ENCODE measurements at places on chromosomes 11 and 22. TPM values are rescaled to one million over a fixed set of nuclear protein-coding genes. Genes with fewer than 3 reads are reported as not detected.

The SPI1 gene
- 91.8 TPM for polyA plus RNA-seq

GRCh38 chr11:9874466-9874865 is 210.6 kb downstream of the SWAP70 start:
- H3K27me3 ChIP-seq = no peaks in the 10 kb centered on the region
- H3K27ac ChIP-seq = no peak overlapping the region
- no peaks in the 10 kb centered on the region for H3K36me3 ChIP-seq
- H3K4me3 ChIP-seq = no peak overlapping the region
- no peak for DNase-seq

DNA sequence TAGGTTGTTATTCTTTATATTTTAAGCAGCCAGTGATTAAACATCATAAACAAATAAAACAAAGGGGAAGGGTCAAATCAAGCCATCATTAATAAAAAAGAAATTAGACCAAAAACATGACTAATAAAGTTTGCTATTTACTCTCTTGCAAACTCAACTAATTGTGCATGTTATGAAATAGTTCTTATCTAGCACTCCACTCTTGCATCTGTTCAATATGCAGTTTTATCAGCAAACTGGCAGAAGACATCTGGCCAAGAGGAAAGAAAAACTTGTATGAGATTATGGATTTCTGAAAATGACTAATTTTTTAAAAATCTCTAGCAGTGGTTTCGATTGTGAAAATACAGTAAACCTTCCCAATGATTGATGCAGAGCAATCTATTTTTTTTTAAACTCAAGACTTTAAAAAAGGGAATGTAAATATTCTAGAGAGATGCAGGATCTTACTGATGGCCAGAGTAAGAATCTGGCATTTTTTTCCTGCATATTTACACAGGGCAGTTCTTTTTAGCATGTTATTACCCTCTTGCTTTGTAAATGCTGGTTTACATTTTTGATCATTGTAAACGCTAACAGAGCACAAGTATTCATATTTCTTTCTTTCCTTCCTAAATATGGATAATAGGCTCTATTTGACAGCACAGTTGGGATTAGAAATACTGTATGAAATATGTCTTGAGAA is 83.3 kb downstream of the GRIA4 start:
- no peaks in the 10 kb centered on the region for H3K36me3 ChIP-seq
- H3K27me3 ChIP-seq = no peaks in the 10 kb centered on the region
- H3K4me3 ChIP-seq = no peak overlapping the region
- H3K4me1 ChIP-seq = no peaks in the 10 kb centered on the region
- no peak for DNase-seq

DNA sequence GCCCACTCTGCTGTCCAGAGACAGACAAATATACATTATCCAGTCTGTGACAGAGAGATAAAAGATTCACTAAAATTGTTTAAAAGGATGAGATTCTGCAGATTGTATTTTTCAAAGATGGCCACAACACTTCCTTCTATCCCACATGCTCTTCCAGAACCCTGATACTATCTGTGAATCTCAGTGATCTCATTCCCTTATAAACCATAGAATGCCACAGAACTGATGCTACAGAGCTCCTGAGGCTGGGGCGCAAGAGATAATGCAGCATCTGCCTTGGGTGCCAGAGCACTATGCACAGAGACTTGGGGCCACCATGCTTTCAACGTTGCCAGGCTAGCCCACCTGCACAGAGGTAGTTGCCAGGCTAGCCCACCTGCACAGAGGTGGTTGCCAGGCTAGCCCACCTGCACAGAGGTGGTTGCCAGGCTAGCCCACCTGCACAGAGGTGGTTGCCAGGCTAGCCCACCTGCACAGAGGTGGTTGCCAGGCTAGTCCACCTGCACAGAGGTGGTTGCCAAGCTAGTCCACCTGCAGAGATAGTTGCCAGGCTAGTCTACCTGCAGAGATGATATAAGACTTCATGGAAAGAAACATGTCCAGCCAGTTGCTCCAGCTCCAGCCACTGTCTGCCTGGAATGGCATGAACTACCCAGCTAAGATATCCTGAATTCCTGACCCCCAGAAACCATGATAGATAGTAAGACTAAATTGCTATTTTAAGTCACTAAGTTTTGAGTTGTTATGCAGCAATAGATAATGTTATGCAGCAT is 17.6 kb upstream of the SEPTIN5 start:
- no peak overlapping the region for H3K4me3 ChIP-seq
- no peaks in the 10 kb centered on the region for H3K4me1 ChIP-seq
- H3K27ac ChIP-seq = no peak overlapping the region
- no peak for DNase-seq
- no peaks in the 10 kb centered on the region for H3K36me3 ChIP-seq

The BBS1 gene
- 9.9 TPM for polyA plus RNA-seq

DNA sequence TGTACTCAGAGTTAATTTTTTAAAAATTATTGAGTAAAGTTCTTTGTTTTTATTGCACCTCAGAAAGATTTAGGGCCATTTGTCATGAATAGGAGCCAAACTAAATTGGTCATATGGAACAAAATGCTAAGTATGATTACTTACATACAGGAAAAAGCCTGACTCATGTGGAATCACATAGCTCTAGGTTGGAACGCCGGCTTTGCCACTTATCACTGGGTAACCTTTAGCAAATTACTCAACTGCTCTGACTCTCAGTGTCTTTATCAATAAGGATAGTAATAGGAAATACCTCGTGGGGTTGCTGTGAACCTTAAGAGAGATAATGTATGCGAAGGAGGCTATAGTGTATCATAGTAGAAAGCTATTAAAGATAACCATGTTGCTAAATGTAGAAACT is 638.5 kb downstream of the NELL1 start:
- H3K4me1 ChIP-seq = no peaks in the 10 kb centered on the region
- H3K27me3 ChIP-seq = no peaks in the 10 kb centered on the region
- no peak for DNase-seq
- no peak overlapping the region for H3K27ac ChIP-seq

GRCh38 chr11:829176-829846 is 1.6 kb downstream of the CRACR2B start:
- peak overlapping the region; percentile 74 for H3K4me3 ChIP-seq
- peaks cover 9% of the 10 kb centered on the region for H3K36me3 ChIP-seq
- H3K27me3 ChIP-seq = peaks cover 59% of the 10 kb centered on the region

DNA sequence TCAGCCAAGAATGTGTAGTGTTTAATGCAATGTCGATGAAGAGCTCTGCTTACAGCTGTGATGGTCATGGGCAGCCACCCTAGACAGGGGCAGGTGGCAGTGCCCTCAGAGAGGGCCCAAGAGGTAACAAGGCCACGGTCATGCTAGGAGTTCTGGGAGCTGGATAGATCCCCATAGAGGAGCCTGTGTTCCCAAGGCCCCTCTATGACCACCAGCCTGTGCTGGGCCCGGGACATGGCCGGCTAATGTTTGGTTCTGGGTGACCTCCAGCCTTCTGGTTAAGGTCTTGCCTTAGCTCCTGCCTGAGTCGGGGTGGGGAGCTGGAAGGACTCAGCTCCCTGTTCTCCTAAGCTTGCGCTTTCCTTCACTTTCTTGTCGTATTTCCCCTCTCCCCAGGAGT is 65.1 kb downstream of the GRIK4 start:
- no peaks in the 10 kb centered on the region for H3K36me3 ChIP-seq
- H3K27ac ChIP-seq = no peak overlapping the region
- no peaks in the 10 kb centered on the region for H3K27me3 ChIP-seq
- no peak overlapping the region for H3K4me3 ChIP-seq

GRCh38 chr11:132077416-132077815 is 707.0 kb downstream of the NTM start:
- no peaks in the 10 kb centered on the region for H3K36me3 ChIP-seq
- no peak for DNase-seq
- H3K4me1 ChIP-seq = no peaks in the 10 kb centered on the region
- no peak overlapping the region for H3K4me3 ChIP-seq

- H3K4me1 ChIP-seq = peaks cover 12% of the 10 kb centered on the region
- peaks cover 49% of the 10 kb centered on the region for H3K36me3 ChIP-seq
- H3K27me3 ChIP-seq = no peaks in the 10 kb centered on the region
- no peak for DNase-seq
These were observed 23.3 kb upstream of the SERPIND1 start for GRCh38 chr22:20750461-20751184.

- no peaks in the 10 kb centered on the region for H3K27me3 ChIP-seq
- DNase-seq = peak; percentile 66
- H3K36me3 ChIP-seq = no peaks in the 10 kb centered on the region
- peaks cover 13% of the 10 kb centered on the region for H3K4me1 ChIP-seq
These were observed 9.0 kb upstream of the COMT start for GRCh38 chr22:19932367-19933206.

The ZNF215 gene
- polyA plus RNA-seq = 0.26 TPM

The INSC gene
- polyA plus RNA-seq = 0.15 TPM

- H3K27me3 ChIP-seq = peaks cover 5% of the 10 kb centered on the region
- no peaks in the 10 kb centered on the region for H3K36me3 ChIP-seq
- H3K27ac ChIP-seq = no peak overlapping the region
These were observed 35.3 kb downstream of the GALNT18 start for GRCh38 chr11:11586465-11586864.

- no peaks in the 10 kb centered on the region for H3K36me3 ChIP-seq
- no peak for DNase-seq
- no peaks in the 10 kb centered on the region for H3K27me3 ChIP-seq
- no peak overlapping the region for H3K27ac ChIP-seq
- H3K4me3 ChIP-seq = no peak overlapping the region
These were observed 4.7 kb upstream of the PCF11 start for GRCh38 chr11:83152264-83152663.

DNA sequence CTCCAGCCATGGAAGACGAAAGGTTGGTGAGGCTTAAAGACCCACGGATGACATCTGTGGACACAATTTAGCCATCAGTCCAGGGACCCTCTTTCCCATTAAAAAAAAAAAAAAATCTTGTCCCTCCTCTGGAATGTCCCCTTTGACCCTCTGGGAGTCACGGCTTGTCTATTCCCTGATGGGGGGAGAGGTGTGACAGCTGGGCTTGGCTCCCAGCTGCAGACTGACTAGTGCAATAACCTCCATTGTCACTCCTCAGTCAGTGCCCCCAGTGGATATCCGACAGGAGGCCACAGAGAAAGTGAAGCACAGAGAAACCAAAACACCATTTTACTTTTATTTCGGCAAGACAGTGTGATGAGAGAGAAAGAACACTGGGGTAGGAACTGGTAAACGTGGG is 2.7 kb upstream of the VSIG2 start:
- no peak for DNase-seq
- no peaks in the 10 kb centered on the region for H3K36me3 ChIP-seq
- peaks cover 13% of the 10 kb centered on the region for H3K4me1 ChIP-seq
- H3K27ac ChIP-seq = no peak overlapping the region
- H3K4me3 ChIP-seq = no peak overlapping the region

- H3K27ac ChIP-seq = no peak overlapping the region
- H3K27me3 ChIP-seq = no peaks in the 10 kb centered on the region
- no peaks in the 10 kb centered on the region for H3K4me1 ChIP-seq
- no peaks in the 10 kb centered on the region for H3K36me3 ChIP-seq
These were observed 823 bp upstream of the MUC15 start for GRCh38 chr11:26572770-26573402.

DNA sequence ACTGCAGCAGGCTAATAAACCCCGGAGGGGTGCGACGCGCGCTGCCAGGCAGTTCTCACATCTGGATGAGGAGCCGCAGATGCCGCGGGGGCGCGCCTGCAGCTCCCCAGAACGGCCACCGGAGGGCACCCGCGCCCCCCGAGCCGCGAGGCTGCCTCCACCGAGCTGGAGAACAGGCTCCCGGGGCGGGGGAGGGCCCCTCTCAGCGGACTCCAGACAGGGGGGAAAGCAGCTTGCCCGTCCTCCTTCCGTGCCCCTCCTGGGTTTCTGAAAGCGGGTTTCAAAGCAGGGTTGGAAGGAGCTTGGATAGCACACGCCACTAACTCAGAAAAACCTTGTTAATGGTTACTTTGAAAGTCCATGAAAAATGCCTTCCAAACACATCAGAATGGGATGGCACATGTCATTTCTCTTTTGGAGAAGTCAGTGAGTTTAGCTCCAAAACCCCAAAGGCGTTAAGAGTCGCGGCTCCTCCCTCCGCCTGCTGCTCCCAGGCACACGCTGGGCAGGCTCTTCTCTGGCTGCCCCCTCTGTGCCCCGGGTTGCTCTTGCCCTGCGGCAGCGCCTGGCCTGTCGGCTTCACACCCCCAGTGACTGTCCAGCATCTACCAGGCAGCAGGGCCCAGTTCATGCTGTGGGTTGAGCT is 317.8 kb downstream of the NTM start:
- H3K4me3 ChIP-seq = no peak overlapping the region
- H3K27me3 ChIP-seq = peaks cover 50% of the 10 kb centered on the region
- H3K27ac ChIP-seq = no peak overlapping the region
- no peak for DNase-seq
- H3K4me1 ChIP-seq = peaks cover 9% of the 10 kb centered on the region
- no peaks in the 10 kb centered on the region for H3K36me3 ChIP-seq

The SLC2A11 gene
- 15.6 TPM for polyA plus RNA-seq

DNA sequence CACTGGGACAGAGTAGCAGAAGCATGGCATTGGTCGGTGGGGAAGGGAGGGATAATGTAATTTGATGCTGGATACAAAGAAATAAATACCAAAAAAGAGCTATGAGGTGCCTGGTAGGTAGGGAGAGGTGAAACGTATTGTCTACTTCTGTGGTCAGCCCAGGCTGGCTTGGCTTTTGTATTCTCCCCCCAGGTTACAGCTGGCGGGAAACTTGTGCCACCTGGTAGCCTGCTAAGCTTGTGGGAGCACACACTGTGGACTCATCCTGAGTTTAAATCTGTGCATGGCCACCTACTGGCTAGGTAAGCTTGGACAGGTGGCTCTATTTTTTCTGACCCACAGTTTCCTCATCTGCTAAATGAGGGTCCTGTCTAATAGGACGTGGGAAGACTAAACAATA is 165.2 kb upstream of the E2F8 start:
- no peaks in the 10 kb centered on the region for H3K4me1 ChIP-seq
- DNase-seq = no peak
- H3K27me3 ChIP-seq = no peaks in the 10 kb centered on the region
- H3K36me3 ChIP-seq = no peaks in the 10 kb centered on the region
- H3K4me3 ChIP-seq = no peak overlapping the region
- H3K27ac ChIP-seq = no peak overlapping the region
